ENCODE measurements at places on chromosomes 2 and 18.
A peak's percentile ranks its signal among the peaks of the same experiment; 100 is the strongest.

GRCh38 chr2:139217641-139218040, 437.5 kb upstream of the NXPH2 start:
- peak; percentile 1 for DNase-seq

DNA sequence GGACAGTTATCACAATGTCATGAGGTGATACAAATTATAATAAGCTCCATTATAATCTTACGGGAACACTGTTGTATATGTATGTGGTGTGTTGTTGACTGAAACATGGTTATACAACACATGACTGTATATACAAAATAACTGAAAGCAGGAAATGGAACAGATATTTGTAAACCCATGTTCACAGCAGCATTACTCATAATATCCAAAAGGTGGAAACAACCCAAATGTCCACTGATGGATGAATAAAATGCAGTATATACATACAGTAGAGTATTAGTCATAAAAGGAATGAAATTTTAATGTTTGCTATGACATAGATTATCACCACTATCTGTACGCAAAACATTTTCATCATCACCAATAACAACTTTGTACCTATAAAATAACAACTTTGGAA, 107.3 kb downstream of the USP34 start:
- DNase-seq, result no peak

DNA sequence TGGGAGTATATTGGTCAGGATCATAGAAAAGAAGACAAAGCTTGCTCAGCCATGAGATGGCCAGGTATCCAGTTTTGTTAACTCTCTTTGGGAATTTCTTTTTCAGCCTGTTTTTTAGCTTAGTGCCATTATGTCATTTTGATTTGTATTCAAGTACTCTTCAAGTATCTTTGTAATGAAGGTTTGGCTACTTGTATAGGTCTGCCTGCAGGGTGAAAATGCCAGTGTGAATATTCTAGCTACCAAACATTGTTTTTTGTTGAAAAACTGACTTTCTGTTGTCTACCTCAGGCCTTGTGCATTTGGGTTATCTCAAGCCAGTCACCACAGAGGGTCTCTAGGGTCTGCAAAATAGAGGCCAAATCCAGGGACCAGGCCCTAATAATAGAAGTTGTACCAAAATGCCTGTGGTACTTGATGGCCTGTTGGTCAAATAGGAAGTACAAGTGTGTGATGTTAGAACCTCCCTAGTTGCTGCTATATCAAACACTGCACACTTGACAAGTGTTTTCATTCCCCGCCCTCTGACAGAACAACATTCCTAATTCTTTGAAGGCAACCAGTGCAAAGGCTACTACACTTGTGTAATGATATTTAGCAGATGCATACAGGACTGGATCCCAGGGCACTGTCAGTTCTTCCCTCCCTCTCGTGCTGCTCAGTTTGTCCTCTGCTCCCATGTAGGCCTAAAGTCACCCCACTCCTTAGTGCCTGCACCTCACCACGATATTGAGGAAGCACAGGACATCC, 36.4 kb downstream of the RNMT start:
- DNase-seq, result no peak

DNA sequence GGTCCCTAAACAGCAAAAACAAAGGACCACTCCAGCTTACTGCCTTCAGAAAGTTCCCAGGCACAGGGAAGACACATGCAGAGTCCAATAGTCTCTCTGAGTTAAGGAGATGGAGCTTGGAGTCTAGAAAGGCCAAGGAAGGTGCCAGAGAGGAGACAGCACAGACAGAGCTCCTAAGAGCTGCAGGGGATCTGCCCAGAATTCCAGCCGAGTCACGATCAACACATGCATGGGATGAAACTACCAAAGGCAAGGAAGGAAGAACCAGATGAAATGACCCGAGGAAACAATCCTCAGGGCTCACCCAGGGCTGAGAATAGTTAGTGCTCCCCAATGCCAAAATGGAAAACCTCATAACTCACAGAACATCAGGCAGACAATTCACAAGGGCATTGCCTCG, 15.4 kb downstream of the METTL4 start:
- no peak for DNase-seq

DNA sequence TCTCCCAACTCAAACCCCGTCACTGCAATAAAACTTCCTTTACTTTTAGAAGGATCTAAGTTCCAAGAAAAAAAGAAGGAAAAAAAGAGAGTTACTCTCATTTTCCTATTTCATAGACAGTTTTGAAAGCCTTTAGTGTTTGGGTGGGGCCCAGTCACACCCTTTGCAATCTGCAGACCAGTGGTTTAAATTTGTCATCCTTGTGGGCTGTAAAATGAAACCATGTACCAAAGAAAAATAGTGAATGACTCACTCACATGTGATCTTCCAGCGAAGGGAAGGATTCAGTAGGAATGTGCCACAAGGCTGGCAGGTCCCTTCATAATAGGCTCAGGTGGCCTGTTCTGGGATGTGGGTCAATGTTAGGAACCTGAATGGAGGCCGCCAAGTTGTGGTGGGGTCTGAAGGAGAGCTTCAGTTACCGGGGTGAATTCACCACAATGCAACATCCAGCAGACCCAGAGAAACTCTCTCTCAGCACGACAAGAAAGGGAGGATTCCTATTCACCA, 28.3 kb downstream of the ANXA4 start:
- DNase-seq, result peak; percentile 90

DNA sequence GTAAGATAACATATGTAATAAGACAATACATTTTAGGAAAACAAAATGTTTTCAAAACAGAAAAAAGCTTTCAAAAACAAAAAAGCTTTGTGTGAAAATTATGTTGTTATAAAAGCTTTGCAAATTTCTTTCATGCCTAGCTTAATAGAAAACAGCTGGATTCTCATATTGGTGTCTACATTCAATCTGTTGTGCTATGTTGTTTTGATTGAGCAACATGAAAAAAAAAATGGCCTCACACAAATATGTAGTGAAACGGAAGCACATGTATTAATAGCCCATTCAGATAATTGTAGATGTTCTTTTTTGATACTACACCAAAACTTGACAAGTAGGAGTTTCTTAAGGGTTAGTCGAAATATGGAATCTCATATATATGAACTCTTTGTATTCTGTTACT, 197.5 kb downstream of the ZEB2 start:
- DNase-seq, result no peak

DNA sequence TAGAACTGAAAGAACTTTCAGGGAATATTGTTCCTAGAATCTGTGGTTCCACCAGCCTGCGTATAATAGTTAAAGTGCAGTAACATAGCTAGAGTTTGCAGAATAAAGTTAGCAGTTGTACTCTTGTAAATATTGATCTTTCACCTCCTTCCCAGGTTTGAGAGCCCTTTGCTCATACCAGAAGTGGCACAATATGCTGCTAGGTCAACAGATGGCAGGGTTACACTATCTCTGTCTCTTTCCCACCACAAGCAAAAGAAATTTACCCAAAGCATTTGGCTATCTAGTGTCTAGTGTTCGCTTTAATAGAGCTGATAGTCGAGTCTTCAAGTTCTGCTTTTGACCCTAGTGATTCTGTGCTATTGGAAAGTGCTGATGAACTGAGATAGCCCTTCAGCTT, 119.0 kb upstream of the KLHL14 start:
- DNase-seq, result peak; percentile 26

- DNase-seq, result peak; percentile 25
These were observed 106.3 kb downstream of the TTN start for GRCh38 chr2:178700922-178701342.

DNA sequence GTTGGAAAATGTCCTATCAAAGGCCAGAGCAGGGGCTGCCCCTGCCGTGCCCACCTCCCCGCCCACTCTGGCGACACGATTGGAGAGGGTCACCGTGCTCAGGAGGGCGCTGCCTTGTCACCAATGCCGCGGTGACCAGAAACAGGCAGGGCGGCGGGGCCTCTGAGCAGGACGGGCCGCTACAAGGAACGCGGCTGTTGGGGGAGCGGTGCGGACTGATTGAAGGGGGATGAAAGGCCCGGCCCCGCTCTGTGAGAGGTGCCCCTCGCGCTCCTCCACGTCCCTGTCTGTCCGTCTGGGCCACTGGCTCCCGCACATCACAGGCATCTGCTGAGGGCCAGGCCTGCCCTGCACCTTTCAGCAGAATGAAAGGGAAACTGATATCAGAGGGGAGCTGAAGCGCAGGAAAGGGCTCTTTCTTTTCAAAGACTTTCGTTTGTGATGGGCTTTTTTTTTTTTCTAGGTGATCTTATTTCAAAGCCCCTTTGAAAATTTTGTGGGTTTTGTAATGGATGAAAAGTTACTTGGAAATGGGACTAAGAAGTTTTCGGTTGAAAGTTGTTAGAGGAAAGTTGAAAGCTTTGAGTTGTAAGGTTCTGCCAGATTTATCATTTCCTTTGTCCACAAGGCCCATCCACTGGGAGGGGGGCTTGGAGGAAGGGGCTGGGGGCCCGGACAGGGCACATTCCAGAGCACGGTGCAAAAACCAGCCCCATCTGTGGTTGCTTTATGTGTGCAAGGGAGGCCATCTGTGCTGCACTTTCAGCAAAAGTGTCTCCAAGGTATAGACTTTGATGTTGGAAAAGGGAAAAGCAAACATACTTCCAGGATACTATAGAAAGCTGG, 244.2 kb downstream of the KLHL29 start:
- DNase-seq, result no peak

- DNase-seq, result no peak
These were observed 67.4 kb downstream of the TNP1 start for GRCh38 chr2:216792222-216793021.

- no peak for DNase-seq
These were observed 296.6 kb downstream of the IKZF2 start for GRCh38 chr2:212854771-212855170.

- peak; percentile 37 for DNase-seq
These were observed 98.1 kb downstream of the SP3 start for GRCh38 chr2:173866874-173867618.

- DNase-seq, result no peak
These were observed 90.5 kb downstream of the LRATD1 start for GRCh38 chr2:14722904-14723570.

DNA sequence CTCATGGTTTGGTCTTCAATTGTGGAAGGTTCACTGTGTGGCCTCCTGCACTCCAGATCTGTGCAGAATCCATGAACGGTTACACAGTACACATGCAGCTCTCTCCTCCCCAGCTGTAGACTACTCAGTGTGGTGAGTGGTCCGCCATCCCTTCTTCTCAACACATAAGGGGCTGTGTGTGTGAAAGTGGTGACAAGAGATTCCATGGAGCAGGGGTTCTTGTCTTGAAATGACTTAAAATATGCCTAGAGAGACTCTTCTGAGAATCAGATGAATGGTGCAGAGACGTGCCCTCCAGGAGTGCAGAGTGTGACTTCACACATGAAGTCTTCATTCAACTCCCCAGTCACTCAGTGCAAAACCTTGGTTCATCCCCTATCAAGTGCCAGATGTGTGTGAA, 151.0 kb upstream of the COPS8 start:
- no peak for DNase-seq

GRCh38 chr18:79718878-79719477, 39.4 kb downstream of the CTDP1 start:
- DNase-seq, result no peak

DNA sequence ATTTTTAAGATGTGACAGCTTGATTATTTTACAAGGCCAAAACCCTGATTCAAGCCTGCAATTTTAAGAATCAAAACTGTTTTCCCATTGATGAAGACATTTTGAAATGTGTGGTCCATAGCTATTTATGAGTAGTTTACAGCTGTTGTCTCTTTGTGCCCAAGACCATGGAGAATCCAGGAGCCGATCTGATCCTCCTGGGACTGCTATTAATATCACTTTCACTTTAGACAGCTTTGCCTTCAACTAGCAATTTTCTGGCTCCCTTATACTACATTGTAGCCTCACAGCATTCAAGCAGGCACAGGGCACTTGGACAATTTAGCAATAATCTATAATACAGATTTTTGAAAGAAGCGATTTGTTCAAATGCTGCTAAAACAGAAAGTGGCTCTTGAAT, 172.9 kb downstream of the SLC8A1 start:
- DNase-seq, result peak; percentile 93

DNA sequence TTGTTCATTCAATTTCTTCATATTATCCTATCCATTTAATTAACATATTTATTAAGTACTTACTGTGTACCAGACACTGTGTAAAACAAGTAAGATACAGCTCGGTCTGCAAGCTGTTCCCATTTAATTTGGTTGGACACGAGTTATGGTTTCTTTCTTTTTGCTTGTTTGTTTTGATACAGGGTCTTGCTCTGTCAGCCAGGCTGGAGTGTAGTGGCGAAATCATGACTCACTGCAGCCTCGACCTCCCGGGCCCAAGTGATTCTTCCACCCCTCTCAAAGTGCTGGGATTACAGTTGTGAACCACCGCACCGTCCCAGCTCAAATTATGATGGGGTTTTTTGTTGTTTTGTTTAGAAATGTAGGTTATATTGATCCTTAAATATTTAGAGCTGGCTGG, 9.0 kb downstream of the CYBRD1 start:
- peak; percentile 77 for DNase-seq

- DNase-seq, result peak; percentile 94
These were observed at the start of gene ZNF513 for GRCh38 chr2:27380626-27381545. TSS of gene ZNF513 (minus strand) at chr2:27380734. CDS start at chr2:27380526, 208 bp downstream.

GRCh38 chr18:24053211-24053610, 38.7 kb downstream of the TTC39C start:
- DNase-seq, result no peak

DNA sequence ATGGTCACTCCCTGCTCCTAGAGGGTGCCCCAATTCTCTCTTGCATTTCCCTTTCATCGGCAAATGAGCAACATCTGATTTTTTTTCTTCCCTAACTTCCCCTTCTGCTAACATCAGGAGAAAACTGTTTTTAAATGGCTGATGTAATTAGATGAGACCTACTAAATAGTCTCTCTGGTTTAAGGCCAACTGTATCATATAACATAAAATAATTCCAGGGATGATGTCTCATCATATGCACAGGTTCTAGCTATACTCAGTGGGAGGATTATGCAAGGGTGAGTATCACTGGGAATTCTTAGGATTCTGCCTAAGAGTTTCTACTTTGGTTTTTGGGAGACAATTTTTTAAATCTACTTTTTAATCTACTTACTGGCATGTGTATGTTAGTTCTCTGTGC, 193.4 kb downstream of the PARD3B start:
- peak; percentile 26 for DNase-seq

- no peak for DNase-seq
These were observed 125.6 kb downstream of the BIRC6 start for GRCh38 chr2:32482471-32482870.

DNA sequence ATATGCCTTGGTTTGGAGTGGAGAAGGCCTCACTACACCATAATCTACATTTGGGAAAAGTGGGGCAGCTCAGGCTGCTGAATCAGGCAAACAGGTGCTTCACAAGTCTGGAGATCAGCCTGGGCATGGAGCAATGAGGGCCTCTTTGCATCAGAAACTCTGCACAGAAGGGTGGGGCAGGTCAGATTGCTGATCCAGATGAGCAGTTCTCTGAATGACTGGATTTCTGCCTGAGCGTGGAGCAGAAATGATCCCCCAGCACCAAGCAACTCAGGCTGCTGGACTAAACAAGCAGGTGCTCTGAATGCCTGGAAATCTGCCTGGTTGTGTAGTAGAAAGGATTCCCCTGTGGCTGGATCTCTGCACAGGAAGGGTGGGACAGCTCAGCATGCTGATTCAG, 605.3 kb upstream of the ZNF804A start:
- DNase-seq, result no peak

- no peak for DNase-seq
These were observed 4.7 kb upstream of the PSD4 start for GRCh38 chr2:113169002-113169530.

GRCh38 chr18:61435064-61435652, 101.9 kb downstream of the CDH20 start:
- peak; percentile 20 for DNase-seq

GRCh38 chr2:136070913-136071312, 47.0 kb downstream of the CXCR4 start:
- DNase-seq, result no peak

GRCh38 chr2:170973225-170973491, 44.1 kb downstream of the GORASP2 start:
- no peak for DNase-seq

GRCh38 chr2:162058973-162059668, 14.9 kb downstream of the DPP4 start:
- DNase-seq, result peak; percentile 61
